Tibial nerve (tissue), 4 donors: ENCODE measurements at places on chromosomes 1 and 21.

GRCh38 chr1:59162665-59163064 is 134.2 kb upstream of the FGGY start:
- DNase-seq = no peak

DNA sequence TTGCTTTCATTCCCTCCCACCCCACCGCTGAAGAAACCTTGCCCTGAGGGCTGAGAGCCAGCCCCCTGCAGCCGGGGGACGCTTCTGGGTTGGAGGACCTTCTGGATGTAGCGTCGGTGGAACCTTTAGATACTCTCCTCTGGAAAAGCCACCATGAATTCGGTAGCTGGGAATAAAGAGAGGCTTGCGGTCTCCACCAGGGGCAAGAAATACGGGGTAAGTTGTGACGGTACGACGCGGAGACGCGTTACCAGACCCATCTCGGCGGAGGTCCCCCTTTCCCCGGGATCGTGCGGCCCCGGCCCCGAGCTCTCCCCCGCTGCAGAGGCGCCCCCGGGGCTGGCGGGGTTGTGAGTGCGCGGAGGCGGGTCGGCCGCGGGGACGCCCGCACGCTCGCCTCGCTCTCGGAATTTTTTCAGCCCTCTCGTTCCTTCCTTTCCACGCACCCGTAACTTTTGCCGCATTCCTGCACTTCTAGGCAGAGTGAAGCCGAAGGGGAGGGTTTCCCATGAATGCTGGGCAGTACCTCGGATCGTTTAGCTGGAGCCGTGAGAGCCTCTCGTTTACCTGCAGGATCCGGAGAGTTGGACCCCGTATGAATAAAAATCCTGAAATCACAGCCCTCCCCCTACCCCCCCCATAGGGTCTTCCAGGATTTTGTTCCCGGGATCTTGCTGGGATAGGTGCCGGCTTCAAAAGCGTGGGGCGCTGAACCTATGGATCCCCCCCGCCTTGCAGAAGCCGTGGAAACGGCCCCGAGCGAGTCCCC is 671 bp downstream of the KIF26B start:
- DNase-seq = no peak

DNA sequence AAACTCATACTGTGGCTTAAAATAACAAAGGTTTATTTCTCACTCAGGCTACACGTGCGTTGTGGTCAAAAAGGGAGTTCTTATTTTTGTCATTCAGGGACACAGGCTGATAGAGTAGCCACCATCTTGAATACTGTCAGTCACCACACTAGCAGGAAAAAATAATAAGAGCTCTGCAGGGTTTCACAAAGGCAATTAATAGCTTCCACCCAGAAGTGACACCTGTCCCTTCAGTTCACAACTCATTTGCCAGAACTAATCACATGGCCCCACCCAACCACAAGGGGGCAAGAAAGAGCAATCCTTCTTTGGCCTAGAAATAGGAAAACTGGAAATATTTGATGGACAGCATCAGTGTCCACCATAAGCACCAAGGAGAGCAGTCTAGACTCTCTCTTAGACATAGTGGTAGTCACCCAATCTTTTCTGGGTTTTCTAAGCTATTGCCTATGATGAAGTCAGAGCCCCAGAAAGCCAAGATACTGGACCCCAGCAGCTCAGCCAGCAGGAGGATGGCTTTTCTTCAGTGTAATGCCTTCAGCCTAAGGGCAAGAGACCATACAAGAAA is 8.2 kb downstream of the HAPLN2 start:
- peak; percentile 57 for DNase-seq

DNA sequence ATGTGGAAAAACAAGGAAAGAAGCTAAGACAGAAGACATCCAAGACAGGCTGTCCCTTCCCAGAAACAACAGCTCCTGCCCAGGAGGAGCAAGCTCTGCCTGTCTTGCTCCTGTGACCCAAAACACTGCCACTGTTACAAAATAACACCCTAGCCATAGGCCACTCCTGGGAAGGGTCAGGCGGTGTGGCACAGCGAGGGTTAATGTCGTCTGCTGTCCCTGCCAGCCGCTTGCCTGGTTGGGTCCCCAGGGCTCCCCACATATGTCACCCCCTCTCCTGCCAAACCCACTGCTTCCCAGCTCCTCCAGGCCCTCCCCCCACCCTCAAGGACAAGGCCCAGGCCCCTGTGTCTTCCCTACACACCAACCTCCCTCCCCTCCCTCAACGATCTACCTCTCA is 3.9 kb upstream of the NHLH1 start:
- no peak for DNase-seq

DNA sequence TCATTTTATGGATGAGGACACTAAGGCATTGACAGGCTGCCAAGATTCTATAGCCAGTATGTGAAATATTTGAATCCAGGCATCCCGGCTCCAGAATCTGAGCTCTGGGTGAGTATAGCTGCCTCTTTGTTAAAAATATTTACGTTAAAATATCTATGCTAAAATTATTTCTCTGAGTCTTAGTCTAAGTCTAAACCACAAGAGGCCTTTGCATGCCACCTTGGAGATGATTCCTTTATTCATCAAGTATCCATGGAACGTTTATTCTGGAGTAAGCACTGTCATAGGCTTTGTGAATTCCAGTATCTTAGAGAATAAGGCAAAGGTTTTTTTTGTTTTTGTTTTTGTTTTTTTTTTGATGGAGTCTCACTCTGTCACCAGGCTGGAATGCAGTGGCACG is 116.4 kb downstream of the GREM2 start:
- DNase-seq = no peak
